Hematopoietic multipotent progenitor cell treated with erythropoietin and hydrocortisone succinate and interleukin-3 and kit ligand, for 6 days (in vitro differentiated cells): ENCODE measurements at places on chromosomes 12 and 14.
A peak's percentile ranks its signal among the peaks of the same experiment; 100 is the strongest.

DNA sequence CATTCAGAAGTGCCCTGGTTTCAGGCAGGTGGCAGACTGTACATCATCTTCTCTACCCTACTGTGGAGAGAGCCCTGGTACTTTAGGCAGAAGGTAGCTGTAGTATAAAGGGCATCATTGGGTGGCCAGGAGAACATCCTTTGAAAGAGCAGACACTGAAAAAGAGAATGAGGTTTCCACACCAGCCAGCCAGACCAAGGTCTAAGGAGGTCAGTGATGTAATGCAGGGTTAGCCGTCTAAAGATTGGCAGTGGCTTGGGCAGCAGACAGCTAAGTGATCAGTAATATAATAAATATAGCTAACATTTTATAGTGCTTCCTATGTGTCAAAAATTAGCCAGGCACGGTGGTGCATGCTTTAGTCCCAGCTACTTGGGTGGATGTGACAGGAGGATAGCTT lies 12.0 kb downstream of the ZBTB25 start:
- no peak for DNase-seq

DNA sequence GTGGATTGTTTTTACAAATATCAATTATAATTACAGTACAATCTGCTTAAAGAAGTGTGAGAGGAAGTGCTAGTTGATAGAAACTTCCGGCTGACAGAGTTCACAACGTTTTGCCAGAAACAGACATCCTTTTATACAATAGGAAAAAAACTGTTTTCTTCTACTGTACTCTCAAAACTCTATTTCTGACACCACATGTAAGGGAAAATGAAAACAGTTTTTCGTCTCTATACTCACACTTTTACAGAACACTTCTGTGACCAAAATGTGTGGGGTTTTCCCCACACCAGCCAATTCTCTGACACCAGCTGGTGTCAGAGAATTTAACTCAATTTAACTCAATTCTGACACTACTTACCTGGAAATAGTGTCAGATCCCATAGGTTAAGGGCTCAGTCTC lies 24.2 kb upstream of the HIF1A start:
- peak; percentile 37 for DNase-seq

DNA sequence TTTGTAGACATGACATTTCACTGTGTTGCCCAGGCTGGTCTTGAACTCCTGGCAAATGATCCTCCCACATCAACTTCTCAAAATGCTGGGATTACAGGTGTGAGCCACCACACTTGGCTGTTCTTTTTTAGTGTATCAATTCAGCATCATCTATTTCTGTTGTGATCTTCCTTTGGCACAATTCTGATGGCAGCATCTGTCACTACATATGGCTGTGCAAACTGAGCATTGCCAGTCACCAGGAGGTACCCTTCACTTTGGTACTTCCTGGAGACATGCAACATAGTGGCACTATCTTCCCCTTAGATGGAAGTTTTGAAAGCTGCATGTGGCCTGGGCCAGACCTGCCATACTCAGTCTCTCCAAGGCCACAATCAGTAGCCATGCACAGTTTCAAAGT lies 467.1 kb upstream of the TMPO start:
- DNase-seq = no peak

DNA sequence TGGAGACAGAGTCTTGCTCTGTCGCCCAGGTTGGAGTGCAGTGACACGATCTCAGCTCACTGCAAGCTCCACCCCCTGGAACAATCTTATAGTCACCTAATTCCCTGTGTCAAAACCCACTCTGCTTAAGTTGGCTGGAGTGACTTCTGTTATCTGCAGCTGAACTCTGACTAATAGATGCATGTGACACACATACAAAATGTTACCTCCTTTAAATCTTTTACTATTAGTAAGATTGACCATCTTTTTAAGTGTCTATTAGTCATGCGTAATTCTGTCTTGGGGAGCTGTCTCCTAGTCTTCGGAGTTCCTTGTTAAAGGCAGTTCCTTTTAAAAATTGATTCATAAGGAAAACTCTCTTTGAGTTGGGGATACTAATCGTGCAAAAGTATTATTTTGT lies 7.4 kb downstream of the IFI27L1 start:
- no peak for DNase-seq

- DNase-seq = no peak
Measured at GRCh38 chr12:95240556-95240955, 22.9 kb downstream of the VEZT start.

DNA sequence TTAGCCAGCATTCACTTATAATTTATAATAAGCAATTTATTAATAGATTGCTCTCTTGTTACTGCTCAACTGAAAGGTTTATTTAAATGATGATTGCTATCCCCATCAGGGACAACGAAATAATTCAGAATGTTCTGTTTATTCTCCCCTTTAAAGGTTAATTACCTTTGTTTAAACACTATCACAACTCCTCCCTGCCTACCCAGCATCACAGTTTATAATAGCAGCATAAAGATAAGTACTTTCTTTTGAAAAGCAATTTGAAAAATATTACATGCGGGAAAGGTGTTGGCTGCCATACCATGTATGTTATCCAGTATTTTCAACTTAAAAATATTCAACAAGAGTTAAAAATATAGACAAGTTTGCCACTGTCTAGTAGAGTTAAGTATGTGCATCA lies 30.6 kb downstream of the SCAF11 start:
- no peak for DNase-seq

DNA sequence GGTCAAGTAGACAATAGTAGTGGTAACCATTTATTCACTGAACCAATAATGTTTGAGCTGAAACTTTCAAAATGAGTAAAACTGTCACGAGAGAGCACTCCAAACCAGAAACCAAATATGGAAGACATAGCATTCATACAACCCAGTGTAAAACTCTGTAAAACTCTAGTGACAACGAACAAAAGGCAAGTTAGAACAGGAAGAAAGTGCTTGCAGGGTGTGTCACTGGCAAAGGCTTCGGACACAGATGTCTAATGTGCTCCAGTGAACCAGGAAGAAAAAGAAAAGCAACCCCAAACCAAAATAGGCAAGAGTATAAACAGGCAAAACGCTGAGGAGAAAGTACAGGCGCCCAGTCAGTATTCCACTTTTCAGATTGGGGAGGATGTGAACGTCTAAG lies 79.3 kb upstream of the FZD10 start:
- no peak for DNase-seq

DNA sequence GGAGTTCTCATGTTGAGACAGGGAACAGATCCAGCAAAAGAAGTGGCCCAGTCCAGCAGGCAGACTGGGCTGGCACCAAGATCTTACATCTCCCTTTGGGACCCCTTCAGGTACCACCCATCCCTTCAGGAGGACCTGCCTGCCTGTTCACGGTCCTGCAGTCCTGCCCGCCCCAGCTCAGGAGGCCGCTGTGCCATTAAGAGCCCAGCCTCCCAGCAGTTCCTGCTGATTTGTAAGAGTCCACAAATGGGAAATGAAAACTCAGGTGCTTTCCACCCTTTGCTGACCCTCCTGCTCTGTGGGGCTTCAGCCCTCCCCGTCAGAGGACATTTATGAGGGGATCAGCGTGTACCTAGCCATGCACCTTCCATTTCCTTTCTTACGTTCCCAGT lies 39.5 kb downstream of the C14orf132 start:
- no peak for DNase-seq
